ENCODE measurements at places on chromosomes 16 and 17.
A peak's percentile ranks its signal among the peaks of the same experiment; 100 is the strongest.

DNA sequence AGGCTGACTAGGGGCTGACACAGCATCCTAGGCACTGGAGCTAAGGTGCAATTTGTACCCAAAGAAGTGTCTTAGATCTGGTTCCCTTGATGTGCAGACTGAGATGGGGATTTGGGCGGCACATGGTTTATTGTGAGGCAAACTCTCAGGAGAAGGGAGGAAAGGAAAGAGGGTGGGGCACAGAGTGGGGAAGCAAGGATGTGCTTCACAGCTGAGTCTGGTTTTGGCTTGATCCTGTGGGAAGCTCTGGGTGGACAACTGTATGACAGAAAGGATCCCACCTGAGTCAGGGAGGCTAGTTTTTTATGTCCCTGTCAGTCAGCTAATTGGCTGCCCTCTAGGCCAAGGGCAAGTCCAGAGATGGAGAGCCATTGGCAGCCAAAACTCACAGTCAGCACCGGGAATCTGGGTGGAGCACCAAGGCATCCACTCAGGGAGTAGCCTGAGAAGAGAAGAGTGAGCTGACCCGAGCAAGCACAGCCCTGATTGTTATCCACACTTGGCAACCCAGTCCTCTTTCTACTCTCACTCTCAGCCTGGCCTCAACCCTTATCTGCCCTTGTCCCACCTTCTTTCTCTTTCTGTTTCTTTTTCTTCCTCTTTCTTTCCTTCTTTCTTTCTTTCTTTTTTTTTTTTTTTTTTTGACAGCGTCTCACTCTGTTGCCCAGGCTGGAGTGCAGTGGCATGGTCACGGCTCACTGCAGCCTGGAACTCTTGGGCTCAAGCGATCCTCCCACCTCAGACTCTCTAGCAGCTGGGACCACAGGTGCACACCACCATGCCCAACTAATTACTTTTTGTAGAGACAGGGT is 12.0 kb downstream of the ARL4D start:
- DNase-seq: no peak

GRCh38 chr16:30844671-30845449 is 49.0 kb downstream of the BCL7C start:
- DNase-seq: peak; percentile 4

DNA sequence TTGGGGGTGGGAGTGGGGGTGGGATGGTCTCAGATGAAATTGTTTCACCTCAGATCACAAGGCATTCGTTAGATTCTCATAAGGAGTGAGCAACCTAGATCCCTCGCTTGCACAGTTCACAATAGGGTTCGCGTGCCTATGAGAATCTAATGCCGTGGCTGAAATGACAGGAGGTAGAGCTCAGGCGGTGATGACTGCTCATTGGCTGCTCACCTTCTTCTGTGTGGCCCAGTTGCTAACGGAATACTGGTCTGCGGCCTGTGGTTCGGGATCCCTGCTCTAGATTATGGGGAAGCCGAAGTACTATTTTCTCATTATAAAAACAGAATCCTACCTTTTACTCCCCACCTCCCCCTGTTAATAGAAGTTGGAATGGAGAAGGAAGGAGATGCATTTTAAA is 18.9 kb downstream of the CLTC start:
- no peak for DNase-seq

GRCh38 chr17:75398279-75398678 is 7.2 kb downstream of the GRB2 start:
- DNase-seq: no peak

DNA sequence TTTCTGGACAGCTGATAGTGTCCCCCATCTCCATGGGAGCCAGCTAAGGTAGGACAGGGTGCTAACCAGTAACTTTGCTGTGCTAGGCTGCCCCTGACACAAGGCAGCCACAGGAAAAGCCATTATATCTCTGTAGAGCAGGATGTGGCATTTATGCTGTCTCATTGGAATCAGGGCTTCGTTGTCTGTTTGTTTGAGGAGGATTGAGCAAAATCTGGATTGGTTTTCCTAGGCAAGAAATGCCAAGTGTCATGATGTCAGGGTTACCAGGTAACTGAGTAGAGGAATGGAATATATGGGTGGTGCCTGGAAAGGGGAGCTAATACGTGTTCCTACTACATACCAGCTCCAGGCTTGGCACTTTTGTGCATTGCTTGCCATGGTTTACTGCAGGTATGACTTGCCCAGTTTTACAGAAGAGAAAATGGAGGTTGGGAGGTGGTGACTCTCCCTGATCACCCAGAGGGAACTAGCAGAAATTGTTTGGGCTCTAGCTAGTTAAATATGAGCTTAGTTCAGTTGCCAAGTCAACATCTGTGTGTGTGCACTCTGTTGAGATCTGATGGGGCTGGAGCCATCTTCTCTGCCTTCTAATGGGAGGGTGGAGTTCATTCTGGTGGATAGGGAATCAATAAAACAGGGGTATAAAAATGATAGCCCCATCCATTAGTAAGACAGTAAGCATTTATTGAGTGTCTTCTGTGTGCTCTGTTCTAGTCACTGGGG is 33.9 kb downstream of the GNAO1 start:
- DNase-seq: no peak

DNA sequence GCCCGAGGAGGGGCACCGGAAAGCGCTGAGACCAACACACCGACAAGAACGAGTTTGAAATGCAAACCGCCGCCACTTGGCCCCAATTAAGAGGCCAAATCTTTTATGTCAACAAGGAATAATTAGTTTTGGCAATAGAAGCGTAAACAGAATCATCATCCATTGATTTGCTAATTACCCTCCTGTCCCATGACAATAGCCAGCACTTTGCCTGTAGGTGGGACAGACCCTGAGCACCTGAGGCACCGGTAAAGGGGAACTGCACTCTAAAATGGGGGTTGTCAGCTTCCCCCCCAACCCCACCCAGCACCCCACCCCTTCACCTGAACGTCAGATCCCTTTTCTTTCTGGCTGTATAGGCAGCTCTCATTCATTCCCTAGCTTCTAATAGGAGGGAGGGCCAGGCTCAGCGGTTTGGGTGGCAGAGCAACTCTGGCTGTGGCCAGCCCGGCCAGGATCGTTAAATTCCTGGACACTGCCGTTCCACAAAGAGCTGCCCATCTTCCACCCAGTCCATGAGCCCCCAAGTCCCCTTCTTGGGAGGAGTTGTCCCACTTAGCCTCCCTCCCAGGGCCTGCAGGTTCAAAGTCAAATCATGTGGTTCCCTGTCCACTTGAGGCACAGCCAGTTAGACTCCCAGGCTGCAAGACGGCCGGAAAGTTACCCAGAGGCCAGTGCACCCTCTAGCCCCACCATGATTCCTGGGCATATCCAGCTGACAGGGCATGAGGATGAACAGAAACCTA is 45.8 kb downstream of the WNT3 start:
- DNase-seq: no peak

GRCh38 chr16:89044418-89045180 is 49.1 kb upstream of the ACSF3 start:
- no peak for DNase-seq

DNA sequence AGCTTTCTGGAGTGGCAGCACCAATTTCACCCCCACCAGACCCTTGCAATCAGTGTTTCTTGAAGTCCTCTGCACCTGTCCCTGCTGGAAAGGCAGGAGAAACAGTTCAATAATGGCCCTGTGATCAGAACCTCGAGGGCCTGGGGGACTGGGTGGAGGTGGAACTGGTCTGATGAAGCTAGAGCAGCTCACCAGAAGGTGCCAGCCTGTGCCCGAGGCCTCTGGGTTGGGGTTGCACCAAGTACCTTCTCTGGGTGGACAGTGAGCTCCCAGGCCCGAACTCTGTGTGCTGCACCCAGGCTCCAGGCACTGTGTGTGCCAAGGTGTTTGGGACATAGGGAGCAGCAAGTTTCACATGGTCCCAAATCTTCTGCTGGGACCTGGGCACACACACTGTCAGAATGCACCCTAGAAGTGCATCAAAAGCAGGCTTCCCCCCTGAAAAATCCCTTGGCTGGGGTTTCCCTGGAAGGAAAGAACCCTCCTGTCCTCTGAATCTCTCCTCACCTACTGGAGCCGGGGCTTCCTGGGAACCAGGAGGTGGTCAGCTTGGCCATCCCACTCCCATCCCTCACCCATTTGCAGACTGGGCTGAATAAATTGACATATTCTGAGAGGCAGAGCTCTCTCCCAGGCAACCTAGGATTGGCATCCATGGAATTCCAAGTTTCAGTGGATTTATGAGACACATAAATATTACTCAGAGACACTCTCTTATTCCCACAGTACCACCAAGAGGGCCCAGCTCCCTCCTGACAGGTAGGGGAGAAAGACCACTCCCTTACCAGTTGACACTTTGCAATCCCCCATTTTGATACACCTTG is 17.4 kb downstream of the CD300LG start:
- DNase-seq: no peak

- no peak for DNase-seq
Observed at GRCh38 chr17:27038676-27039075, 255.2 kb upstream of the WSB1 start.

DNA sequence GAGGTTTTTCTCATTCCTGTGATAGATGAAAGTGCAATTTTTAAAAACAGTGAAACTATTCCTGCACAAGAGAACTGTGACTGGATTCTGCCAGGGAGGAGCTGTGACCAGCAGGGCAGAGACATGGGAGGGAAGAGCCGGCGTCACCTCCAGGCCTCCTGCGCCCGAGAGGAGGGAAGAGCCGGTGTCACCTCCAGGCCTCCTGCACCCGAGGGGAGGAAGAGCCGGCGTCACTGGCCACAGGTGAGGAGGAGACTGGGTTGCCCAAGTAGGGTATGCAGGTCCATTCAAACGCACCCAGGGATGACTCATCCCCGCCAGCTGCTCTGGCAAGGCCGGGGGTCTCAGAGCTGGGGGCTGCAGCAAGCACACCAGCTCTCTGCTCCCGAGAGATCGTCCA is 56.7 kb downstream of the METRNL start:
- DNase-seq: no peak

GRCh38 chr17:29257756-29258155 is 11.1 kb downstream of the CRYBA1 start:
- DNase-seq: no peak

DNA sequence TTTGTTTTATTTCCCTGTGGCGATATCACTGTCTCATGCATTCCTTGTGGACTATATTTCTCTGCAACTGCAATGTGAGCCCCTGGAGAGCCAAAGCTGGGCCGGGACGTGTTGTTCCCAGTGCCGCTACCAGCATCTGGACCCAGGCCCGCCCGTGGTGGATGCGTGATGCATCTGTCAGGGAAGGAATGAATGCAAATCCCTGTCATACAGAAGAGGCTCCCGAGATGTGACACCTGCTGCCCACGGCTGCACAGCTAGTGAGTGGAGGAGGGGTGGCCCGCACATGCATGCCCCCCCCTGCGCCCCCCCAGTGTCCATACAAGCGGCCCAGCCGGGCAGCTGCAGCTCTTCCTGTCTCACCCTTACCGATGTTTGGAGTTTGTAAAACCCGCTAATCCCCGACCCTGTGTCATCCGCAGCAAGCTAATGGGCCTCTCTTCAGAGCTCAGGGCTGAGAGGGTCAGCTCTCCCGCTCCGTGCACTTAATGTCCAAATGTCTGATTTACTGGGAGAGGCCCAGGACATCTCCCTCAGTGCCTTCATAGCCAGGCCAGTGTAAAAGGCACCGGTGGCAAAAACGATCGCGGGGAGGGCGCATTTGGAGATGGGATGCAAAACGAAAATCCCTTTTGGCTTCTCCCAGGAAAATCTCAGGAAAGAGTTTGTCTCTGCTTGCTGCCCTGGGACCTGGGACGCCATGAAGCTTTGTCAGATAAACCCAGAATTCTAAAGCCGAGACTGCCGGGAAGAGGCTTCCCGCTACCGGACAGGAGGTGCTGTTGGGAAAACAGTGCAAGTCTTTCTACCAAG is 91.8 kb downstream of the FOXL1 start:
- no peak for DNase-seq

GRCh38 chr17:10178506-10178991 is 19.9 kb downstream of the GAS7 start:
- no peak for DNase-seq

- no peak for DNase-seq
Observed at GRCh38 chr17:8055851-8056231, 17.0 kb downstream of the ALOX15B start.

DNA sequence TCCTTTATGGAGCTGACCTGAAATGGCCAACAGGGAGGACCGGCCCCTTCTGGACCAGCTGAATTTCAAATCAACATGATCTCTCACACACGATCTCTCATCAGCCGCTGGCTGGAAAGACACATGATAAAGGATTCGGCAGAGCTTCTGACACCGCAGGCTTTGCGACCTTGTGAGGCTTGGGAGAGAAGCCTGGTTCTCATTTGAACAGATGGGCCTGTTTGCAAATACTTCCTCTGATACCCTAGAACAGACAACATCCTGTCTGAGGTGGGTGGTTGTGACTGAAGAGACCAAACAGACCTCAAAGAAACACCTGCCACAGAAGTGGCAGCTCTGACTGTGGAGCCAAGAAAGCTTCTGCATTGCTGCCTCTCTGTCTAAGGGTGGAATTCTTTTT is 77.9 kb upstream of the SDK2 start:
- no peak for DNase-seq

- no peak for DNase-seq
Observed at GRCh38 chr16:66146798-66147197, 219.7 kb upstream of the CDH5 start.

GRCh38 chr16:73232555-73233328 is 184.8 kb upstream of the ZFHX3 start:
- no peak for DNase-seq

DNA sequence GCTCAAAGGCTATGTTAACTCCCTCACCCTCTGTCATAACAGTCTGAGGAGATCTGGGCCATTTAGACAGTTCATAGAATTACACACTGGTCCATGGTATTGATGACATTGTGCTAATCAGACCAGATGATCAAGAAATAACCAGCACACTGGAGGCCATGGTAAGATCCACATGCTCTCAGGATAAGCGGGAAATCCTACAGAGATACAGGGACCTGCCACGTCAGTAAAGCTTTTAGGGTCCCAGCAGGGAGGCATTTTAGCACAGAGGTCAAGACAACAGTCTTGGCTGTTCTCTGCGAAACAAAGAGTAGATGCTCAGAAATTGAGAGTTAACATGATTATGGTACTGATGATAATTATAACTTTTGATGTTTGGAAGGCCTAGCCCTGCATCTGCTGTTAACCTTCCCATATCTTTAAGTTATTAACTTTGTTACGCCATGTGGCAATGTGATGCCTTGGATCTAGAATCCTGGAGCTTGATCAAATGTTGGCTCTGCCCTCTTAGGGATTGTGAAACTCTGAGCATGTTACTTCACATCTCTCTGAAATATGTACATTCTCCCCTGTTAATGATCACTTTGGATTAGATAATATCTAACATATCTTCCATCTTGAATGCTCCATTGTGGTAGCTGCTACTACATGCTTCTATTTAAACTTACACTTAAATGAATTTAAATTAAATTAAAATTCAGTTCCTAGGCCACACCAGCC is 172.0 kb upstream of the SOX9 start:
- DNase-seq: no peak
